ENCODE measurements at places on chromosomes 1 and 21. TPM values are rescaled to one million over a fixed set of nuclear protein-coding genes. Genes with fewer than 3 reads are reported as not detected.

DNA sequence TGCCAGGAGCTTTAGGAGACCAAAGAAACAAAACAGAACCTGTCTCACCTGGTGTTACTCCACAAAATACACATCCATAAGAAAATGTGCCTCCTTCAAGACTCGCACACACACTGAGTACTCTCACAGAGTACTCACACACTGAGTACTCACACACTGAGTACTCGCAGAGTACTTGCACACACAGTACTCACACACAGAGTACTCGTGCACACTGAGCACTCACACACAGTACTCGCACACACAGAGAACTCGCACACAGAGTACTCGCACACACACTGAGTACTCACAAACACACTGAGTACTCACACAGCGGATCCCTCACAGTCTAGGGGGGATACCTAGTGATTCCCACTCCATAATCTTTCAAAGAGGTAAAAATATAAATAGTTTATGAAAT lies 40.3 kb downstream of the PCSK9 start:
- DNase-seq: no peak

DNA sequence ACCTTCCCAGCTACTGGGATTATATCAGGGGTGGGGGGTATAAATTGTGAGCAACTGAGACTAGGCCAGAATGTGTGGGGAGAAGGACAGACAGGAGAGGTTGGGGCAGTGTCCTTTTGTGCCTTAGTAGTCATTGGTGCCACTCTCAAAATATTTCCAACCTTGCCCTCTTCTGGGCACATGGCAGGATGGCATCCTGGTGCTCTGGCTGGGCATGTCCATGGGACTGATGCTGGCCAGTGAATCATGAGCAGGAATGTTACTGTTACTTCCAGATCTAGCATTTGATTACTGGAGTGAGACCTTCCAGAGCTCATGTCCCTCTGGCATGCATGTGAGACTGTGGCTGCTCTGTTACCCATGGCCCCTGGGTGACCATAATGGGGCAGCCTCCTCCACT lies 151.2 kb downstream of the MATN1 start:
- no peak for DNase-seq

GRCh38 chr1:65827346-65827745 lies 34.7 kb downstream of the PDE4B start:
- DNase-seq: no peak

DNA sequence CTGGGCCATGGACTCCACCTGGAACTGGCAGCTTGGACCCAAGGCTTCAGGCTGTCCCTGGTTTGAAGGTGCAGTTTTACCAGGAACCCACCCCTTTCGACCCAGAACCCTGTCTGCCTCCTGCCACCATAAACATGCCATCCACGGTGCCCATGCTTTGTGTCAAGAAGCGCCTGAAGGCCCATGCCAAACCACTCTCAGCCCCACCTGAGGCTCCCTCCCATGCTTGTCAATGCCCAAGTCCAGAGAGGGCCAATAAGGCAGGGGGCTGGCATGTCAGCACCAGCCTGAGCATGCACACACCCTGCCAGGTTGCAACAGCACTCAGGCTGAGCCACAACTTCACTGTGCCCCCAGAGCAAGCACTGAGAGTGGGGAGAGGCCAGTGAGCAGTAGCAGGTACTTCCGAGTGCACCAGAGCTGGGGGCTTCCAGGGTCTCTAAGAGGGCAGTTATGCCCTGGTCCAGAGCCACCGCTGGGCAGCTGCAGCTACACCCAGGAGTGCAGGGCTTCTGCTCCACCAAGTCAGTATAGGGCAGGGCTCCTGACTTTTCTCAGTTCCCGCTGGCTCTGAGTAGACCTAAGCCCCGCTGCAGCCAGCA lies 1256.0 kb downstream of the AMY1C start:
- DNase-seq: no peak

- DNase-seq: no peak
Measured at GRCh38 chr1:121458291-121459048, 273.7 kb downstream of the SRGAP2C start.

DNA sequence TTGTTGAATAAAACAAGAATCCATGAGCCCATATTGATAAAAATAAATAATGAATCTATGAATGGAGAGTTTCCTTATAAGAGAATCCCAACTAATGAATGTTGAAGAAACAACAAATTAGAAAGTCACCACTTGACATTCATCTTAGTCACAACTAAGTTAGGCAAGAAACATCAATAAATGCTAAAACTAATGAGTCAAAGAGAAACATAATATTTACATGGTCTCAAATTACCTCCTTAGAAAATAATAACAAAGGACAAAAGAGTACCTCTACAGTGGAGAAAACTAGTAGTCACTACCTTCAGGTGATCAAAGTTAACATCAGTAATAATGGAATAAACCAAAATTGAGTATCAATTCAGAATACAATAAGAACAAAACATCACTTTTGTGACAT lies 93.5 kb downstream of the AKT3 start:
- DNase-seq: no peak

GRCh38 chr21:42088658-42089057 lies 17.5 kb downstream of the UMODL1 start:
- DNase-seq: no peak

DNA sequence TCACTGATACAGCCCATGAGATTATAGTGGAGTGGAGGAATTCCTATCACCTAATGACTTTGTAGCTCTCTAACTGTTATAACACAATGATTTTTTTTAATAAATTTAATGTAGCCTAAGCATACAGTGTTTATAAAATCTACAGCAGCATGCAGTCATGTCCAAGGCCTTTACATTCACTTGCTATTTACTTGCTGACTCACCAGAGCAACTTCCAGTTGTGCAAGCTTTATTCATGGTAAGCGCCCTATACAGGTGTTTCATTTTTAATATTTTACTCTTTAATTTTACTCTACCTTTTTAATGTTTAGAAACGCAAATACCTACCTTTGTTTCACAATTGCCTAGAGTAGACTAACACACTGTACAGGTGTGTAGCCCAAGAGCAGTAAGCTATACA lies 1652.2 kb downstream of the BRINP3 start:
- no peak for DNase-seq

- DNase-seq: no peak
Measured at GRCh38 chr1:118736322-118736721, 251.8 kb downstream of the TBX15 start.

Gene KIAA1614
- polyA plus RNA-seq: 10.5 TPM

Gene MAP1LC3C
- polyA plus RNA-seq: 4.3 TPM

Gene PTBP2
- 19.7 TPM for polyA plus RNA-seq

Gene SLC6A17
- polyA plus RNA-seq: 0.06 TPM

Gene LRRIQ3
- 0.20 TPM for polyA plus RNA-seq

Gene LORICRIN
- polyA plus RNA-seq: not detected

Gene RNASEL
- polyA plus RNA-seq: 15.0 TPM

Gene KLF17
- polyA plus RNA-seq: 0.10 TPM

Gene FGR
- polyA plus RNA-seq: 4.2 TPM
